SJSA1 (cell line): ENCODE measurements at places on chromosomes 7 and 10. TPM values are rescaled to one million over a fixed set of nuclear protein-coding genes. Genes with fewer than 3 reads are reported as not detected.

Gene EPO
- not detected in 2 replicates for total RNA-seq

Gene TMEM26
- total RNA-seq: not detected in 2 replicates

Gene CD36
- total RNA-seq: 0.32 TPM in 1 of 2 replicates, not detected in the other

Gene UCMA
- total RNA-seq: not detected in 2 replicates

Gene MORN4
- total RNA-seq: 4.4 and 6.8 TPM in 2 replicates

Gene ADO
- total RNA-seq: 36.9 and 39.5 TPM in 2 replicates

Gene GLI3
- total RNA-seq: 0.91 and 1.7 TPM in 2 replicates

Gene ZNF485
- total RNA-seq: 1.8 and 3.3 TPM in 2 replicates

Gene PAXIP1
- total RNA-seq: 9.9 and 12.7 TPM in 2 replicates
